ENCODE measurements at places on chromosomes 12 and 14.

DNA sequence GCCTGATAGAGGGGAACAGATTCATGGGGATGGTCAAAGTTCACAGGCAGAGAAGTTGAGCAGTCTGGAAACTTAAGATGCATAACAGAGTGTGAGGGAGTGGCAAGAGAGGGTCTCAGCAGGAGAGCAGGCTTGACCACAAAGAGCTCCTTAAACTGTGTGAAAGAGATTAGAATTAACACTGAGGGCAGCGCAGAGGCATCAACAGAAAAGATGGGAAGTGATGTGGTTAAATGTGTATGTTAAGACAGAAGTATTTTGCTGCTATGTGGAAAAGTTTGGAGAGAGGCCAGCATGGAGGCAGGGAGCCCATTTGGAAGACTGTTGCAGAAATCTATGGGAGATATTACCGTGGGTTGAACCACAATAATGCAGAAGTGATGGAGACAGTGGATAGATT lies 122.7 kb upstream of the LMNTD1 start:
- DNase-seq, result no peak

- DNase-seq, result no peak
These were observed 220.6 kb upstream of the TMEM260 start for GRCh38 chr14:56358851-56359614.

- DNase-seq, result no peak
These were observed 46.9 kb downstream of the ZDHHC17 start for GRCh38 chr12:76810671-76811419.

DNA sequence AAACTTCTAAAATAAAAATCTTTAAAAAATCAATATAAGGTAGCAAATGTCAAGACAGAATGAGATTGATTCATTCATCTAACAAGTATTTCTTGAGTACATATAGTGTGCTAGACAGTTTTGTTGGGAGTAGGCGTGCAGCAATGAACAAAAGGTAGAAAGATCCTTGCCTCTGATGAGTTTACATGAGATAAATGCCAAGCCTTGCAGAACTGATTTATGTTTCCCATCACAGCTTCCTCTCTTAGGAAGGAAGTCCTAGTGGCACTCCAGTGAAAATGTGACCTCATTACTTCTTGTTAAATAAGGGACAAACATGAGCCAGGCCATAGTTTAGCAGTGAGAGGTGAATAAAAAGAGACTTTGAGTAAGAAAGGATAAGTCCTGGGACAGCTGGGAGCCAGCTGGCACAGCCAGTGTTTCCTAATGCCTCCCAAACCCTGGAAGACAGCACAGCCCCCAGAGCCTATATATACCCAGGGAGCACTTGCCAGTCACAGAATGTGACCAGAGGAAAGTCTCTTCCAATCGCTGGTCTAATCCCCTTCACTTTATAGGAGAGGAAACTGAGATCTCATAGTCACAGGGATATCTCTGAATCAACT lies 4.7 kb upstream of the COCH start:
- no peak for DNase-seq

DNA sequence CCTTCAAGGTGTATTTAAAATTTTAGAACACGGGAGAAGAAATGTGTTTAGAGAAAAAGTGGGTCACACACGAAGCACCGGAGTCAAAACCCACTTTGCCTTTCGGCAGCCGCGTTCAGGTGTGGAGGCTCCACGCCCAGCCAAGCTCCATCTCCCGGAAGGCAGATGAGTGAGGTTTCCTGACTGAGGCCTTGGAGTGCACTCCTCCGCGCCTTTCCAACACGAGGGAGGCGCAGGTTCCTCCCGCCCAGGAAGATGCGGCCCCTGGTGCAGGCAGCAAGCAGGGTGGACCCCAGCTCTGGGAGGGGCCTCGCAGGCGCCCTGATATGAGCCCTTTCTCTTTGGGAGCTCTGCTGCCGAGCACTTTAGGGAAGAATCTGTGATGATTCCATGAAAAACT lies 22.5 kb downstream of the MTA1 start:
- no peak for DNase-seq

GRCh38 chr14:54252072-54252730 lies 144.6 kb upstream of the CDKN3 start:
- no peak for DNase-seq

GRCh38 chr12:5588176-5588575 lies 156.3 kb downstream of the NTF3 start:
- DNase-seq, result no peak

GRCh38 chr14:67331368-67332125 lies 28.1 kb downstream of the ATP6V1D start:
- DNase-seq, result no peak
